ENCODE measurements at places on chromosomes 12 and 14.

GRCh38 chr14:73633116-73634010 is 11.4 kb upstream of the DNAL1 start:
- DNase-seq, result peak; percentile 28

- DNase-seq, result no peak
These were observed 163.2 kb downstream of the RPL10L start for GRCh38 chr14:46488374-46488773.

- no peak for DNase-seq
These were observed 704 bp downstream of the SDR39U1 start for GRCh38 chr14:24441904-24442239.

- no peak for DNase-seq
These were observed 232.8 kb downstream of the SLC2A13 start for GRCh38 chr12:39873065-39873464.

DNA sequence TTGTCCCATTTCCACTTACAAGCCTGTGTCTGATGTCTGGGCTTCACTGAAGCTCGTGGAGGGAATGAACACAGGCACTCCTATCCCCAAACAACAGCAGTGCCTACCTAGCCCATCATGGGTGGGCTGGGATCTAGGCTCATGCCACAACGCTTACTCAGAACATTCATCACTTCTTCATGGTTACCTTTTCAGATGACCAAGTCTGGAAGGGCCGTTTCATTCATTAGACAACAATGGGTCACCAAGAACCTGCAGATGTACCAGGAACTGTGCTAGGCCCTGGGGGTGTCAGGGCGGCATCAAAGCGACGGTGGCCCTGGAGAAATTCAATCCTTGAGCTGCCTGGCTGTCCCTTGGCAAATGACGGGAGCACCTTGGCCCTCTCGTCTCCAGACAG is 64.9 kb upstream of the FZD10 start:
- DNase-seq, result no peak

DNA sequence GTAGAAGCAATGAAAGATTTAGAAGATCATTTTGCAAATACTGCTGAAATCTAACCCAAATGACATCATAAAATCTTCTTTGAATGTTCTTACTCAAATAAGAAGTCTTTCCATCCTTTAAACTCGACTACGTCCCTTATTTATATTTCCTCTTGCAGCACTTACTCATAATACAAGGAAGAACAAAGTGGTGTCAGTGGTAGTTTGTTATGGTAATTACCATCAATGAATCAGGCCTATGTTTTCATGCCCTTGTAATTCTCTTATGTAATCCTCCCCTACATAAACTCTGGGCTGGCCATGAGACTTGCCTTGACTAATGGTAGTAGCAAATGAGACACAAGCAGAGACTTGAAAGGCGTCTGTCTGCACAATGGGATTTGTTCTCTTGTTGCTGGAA is 17.0 kb downstream of the EEA1 start:
- DNase-seq, result no peak

DNA sequence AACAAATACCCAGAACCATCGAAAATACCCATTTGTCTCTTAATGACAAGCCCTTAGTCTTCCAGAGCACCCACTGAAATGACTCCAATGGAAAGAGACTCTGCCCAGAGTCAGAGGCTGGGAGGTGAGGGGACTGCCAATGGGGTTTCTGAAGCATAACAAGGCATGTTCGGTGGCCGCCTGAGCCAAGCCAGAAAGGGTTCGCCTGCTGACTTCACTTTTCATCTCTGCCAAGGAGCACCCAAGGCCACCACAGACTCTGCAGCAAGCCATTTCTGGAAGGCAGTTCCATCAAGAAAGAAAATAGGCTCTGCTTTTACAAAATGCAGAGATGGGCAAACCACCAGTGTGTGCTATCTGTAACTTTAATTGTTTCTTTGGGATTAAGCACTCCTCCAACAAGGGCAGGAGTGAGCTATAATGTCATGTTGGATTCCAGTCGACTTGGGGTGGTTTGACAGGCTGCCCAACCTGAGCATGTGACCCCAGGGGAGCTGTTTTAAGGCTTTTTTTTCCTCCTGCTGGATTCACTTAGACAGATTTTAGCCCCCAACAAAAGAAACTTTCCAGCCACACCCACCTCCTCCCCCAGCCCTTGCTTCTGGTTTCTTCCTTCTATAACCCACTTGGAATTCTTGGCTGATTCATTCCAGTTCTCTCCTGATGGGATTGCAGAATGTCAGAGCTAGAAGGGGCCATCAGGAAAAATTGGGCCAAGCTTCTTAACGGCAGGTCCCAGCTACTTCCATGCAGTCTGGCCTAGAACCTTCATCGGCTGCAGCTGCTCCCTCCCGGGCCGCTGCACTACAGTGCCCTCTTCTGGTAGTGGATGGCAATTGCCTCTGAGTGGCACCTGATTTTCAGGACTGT is 24.1 kb downstream of the CKAP4 start:
- no peak for DNase-seq

Measured in thymus (tissue), 14 donors.